Lung microvascular endothelial cell (primary cell): ENCODE measurements at places on chromosomes 13 and 19. TPM values are rescaled to one million over a fixed set of nuclear protein-coding genes. Genes with fewer than 3 reads are reported as not detected.

The ZNF729 gene
- total RNA-seq = not detected in 2 replicates

The CYP2S1 gene
- 0.65 TPM in 1 of 2 replicates, not detected in the other for total RNA-seq

The TTYH1 gene
- total RNA-seq = not detected in 2 replicates

The CD79A gene
- total RNA-seq = not detected in 2 replicates

The NLRP5 gene
- not detected in 2 replicates for total RNA-seq

The KIRREL2 gene
- not detected in 2 replicates for total RNA-seq

The TOMM40 gene
- 31.5 and 33.6 TPM in 2 replicates for total RNA-seq

The SERP2 gene
- 1.5 and 3.6 TPM in 2 replicates for total RNA-seq

The APOC4 gene
- total RNA-seq = not detected in 2 replicates

The CYP2A13 gene
- not detected in 2 replicates for total RNA-seq

The RNF225 gene
- not detected in 2 replicates for total RNA-seq

The ABCA7 gene
- total RNA-seq = 3.1 and 3.4 TPM in 2 replicates

The DNAJC15 gene
- 4.2 and 5.2 TPM in 2 replicates for total RNA-seq

The CACNG6 gene
- 0.20 and 1.5 TPM in 2 replicates for total RNA-seq

The CEACAM21 gene
- total RNA-seq = 6.8 and 10.7 TPM in 2 replicates

The ZNF180 gene
- 4.4 and 5.8 TPM in 2 replicates for total RNA-seq

The DAND5 gene
- under 0.01 and 0.22 TPM in 2 replicates for total RNA-seq

The TEKTIP1 gene
- total RNA-seq = not detected in 2 replicates

The ZNF792 gene
- total RNA-seq = 25.9 and 39.1 TPM in 2 replicates

The PRR36 gene
- total RNA-seq = not detected in 2 replicates

The ENOX1 gene
- total RNA-seq = under 0.01 and 1.7 TPM in 2 replicates

The CFAP97D2 gene
- total RNA-seq = not detected in 2 replicates

The TMEM145 gene
- not detected in 2 replicates for total RNA-seq

The GPR4 gene
- total RNA-seq = 1.1 and 1.6 TPM in 2 replicates

The ERICH4 gene
- total RNA-seq = not detected in 2 replicates

The TNNT1 gene
- total RNA-seq = 1.7 TPM in 1 of 2 replicates, not detected in the other

The ZNF600 gene
- 2.2 and 3.0 TPM in 2 replicates for total RNA-seq

The GSX1 gene
- not detected in 2 replicates for total RNA-seq

The PNMA8B gene
- total RNA-seq = under 0.01 TPM in 2 replicates
